Psoas muscle (tissue), 8 donors: ENCODE measurements at places on chromosomes 5 and 9.

GRCh38 chr5:38059876-38060275, 198.5 kb upstream of the EGFLAM start:
- H3K36me3 ChIP-seq, result no peaks in the 10 kb centered on the region
- H3K4me1 ChIP-seq, result no peaks in the 10 kb centered on the region
- H3K27me3 ChIP-seq, result no peaks in the 10 kb centered on the region
- no peak for DNase-seq
- H3K4me3 ChIP-seq, result no peak overlapping the region

- no peak overlapping the region for H3K27ac ChIP-seq
- peaks cover 12% of the 10 kb centered on the region for H3K27me3 ChIP-seq
- no peaks in the 10 kb centered on the region for H3K4me1 ChIP-seq
- H3K4me3 ChIP-seq, result no peak overlapping the region
Observed at GRCh38 chr5:175696855-175697198, 39.0 kb downstream of the HRH2 start.

- no peak for DNase-seq
- no peak overlapping the region for H3K4me3 ChIP-seq
- no peaks in the 10 kb centered on the region for H3K36me3 ChIP-seq
- no peak overlapping the region for H3K27ac ChIP-seq
Observed at GRCh38 chr5:41875121-41875520, 4.9 kb upstream of the OXCT1 start.

DNA sequence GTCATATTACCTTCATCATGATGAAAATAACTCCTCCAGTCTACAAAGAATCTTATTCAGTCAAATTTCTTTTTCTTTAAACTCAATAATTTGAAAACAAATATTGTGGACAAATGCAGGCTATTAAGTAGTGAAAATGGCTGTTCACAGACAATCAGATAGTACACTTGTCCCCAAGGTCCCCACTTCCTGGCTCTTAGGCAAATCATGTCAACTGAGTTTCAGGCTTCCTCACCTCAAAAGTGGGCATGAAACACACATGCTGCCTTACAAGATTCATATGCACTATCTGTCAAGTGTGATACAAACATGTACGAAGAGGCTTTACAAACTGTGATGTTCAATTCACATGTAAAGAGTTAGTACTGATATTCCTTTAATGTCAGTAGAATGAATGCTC, 385.2 kb upstream of the SEMA6A start:
- no peak overlapping the region for H3K27ac ChIP-seq
- no peak overlapping the region for H3K4me3 ChIP-seq
- H3K27me3 ChIP-seq, result no peaks in the 10 kb centered on the region

DNA sequence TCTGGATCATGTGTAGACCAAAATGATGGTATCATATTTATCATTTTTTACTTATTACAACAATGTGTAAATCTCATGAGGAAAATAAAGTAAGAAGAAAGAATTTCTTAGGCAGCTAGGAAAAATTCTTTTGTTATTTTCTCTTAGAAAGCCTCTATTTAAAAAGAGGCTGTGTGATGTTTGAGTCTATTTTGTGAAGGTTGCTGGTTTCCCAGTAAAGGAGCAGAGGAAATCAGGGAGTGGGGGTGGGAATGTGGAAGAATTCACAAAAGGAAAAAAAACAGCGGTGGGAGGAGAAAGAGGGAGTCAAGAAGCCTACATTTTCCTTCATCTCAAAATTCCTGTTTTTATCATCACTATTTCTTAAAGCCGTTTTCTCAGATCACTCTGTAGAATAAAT, 20.1 kb downstream of the PTCH1 start:
- H3K4me1 ChIP-seq, result no peaks in the 10 kb centered on the region
- H3K27me3 ChIP-seq, result no peaks in the 10 kb centered on the region
- DNase-seq, result no peak
- no peak overlapping the region for H3K27ac ChIP-seq

DNA sequence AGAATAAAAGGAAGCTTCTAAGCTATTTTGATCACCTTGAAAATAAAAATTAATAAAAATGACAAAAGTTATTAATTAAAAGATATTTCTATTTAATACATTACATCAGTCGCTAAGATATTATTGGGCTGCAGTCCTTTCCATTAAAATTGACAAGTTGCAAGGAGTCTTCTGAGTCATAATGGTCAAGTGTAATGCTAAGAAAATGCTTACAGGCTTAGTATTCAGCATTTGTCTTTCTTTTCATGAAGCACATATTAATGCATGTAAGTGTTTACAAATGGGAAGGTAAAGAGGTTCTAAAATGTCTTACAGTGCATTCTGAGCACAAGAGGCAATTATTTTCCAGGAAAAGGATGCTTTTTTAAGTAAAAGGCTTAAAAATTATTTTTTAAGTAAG, 17.3 kb downstream of the SPINK9 start:
- H3K27ac ChIP-seq, result no peak overlapping the region
- H3K4me1 ChIP-seq, result no peaks in the 10 kb centered on the region
- no peak for DNase-seq
- no peak overlapping the region for H3K4me3 ChIP-seq
- H3K36me3 ChIP-seq, result no peaks in the 10 kb centered on the region

DNA sequence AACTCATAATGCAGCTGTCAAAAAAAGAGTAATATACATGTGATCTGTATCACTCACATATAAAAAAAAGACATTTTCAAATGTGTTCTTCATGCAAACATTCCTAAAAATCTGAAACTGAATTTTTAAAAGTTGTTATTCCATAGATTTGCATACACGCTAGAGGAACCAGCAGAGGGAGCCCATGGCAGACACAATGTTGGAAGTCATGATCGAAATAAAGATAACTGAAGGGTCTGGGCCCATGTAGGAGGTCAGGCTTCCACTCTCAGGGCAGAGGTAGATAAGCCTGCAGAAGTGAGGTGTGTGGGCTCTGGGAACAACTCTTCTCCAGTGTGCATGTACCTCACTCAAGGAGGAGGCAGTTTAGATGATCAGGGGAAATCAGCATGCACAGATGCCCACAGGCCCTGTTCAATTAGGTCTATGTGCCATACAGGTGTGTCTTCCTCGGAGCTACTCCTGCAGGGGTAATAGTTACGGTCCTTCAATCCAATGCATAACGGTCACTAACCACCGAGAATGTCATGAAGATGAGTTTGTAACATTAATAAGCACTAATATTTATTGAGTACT, 208.6 kb downstream of the EPB41L4A start:
- no peaks in the 10 kb centered on the region for H3K4me1 ChIP-seq
- no peaks in the 10 kb centered on the region for H3K27me3 ChIP-seq
- DNase-seq, result no peak
- H3K36me3 ChIP-seq, result no peaks in the 10 kb centered on the region
- no peak overlapping the region for H3K27ac ChIP-seq

DNA sequence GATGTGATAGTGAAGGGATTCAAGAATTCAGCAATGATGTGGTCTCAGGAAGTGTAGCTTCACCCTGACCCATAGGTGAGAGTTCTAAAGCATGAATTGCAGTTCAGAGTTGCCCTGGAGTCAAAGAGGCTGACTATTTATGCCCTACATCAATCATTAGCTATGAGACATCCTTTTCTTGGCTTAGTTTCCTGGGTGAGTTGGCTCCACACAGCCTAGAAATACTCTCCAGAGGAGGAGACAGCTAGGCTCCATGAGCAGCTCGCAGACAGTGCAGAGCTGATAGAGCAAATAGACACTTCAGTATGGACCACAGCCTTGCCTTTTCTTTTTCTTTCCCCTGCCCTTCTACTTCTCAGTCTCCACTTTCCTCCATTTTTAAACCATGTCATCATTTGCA, 1651.8 kb downstream of the MAT2B start:
- DNase-seq, result no peak
- H3K36me3 ChIP-seq, result no peaks in the 10 kb centered on the region
- H3K4me3 ChIP-seq, result no peak overlapping the region
- no peaks in the 10 kb centered on the region for H3K4me1 ChIP-seq

GRCh38 chr5:122333564-122333963, 21.5 kb downstream of the SNCAIP start:
- H3K4me3 ChIP-seq, result no peak overlapping the region
- no peak for DNase-seq
- H3K27me3 ChIP-seq, result no peaks in the 10 kb centered on the region
- H3K4me1 ChIP-seq, result no peaks in the 10 kb centered on the region

GRCh38 chr5:146703899-146704298, 174.7 kb downstream of the PPP2R2B start:
- no peaks in the 10 kb centered on the region for H3K4me1 ChIP-seq
- H3K36me3 ChIP-seq, result no peaks in the 10 kb centered on the region
- H3K4me3 ChIP-seq, result no peak overlapping the region
- H3K27ac ChIP-seq, result no peak overlapping the region
- no peak for DNase-seq
- H3K27me3 ChIP-seq, result no peaks in the 10 kb centered on the region

DNA sequence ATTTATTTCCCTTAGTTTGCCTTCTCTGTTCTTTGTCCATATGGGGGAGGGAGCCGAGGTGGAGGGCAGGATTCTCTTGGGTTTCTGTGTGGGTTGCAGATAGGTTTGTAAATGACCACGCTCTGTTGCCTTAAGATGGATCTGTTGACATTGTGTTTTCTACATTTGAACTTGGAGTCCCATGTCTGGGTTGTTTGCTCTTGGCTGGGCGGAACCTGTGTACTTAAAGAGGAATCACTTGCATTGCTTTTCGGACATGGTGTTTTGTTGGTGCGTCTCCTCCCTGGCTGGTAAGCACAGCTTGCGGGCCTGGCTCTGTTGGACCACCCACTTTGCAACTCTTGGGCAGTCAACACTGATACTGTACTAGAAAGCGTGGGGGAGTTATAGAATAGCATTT, 45.9 kb downstream of the EHMT1 start:
- peaks cover 10% of the 10 kb centered on the region for H3K4me1 ChIP-seq
- DNase-seq, result no peak
- H3K27me3 ChIP-seq, result no peaks in the 10 kb centered on the region
- H3K4me3 ChIP-seq, result no peak overlapping the region
- no peaks in the 10 kb centered on the region for H3K36me3 ChIP-seq

DNA sequence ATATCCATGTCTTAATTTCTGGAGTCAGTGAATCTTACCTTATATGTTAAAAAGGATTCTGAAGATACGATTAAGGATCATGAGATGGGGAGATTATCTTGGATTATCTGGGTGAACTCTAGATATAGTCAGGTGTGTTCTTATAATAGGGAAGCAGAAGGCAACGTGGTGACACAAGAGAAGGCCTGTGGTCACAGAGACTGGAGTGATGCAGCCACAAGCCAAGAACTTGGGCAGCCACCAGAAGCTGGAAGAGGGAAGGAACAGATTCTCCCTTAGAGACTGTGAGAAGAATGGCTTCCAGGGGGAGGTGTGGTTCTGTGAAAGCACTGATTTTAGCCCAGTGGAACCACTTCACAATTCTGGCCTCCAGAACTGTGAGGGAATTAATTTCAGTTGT, 177.4 kb downstream of the ELAVL2 start:
- no peaks in the 10 kb centered on the region for H3K27me3 ChIP-seq
- H3K27ac ChIP-seq, result no peak overlapping the region
- no peaks in the 10 kb centered on the region for H3K36me3 ChIP-seq
- no peak for DNase-seq

DNA sequence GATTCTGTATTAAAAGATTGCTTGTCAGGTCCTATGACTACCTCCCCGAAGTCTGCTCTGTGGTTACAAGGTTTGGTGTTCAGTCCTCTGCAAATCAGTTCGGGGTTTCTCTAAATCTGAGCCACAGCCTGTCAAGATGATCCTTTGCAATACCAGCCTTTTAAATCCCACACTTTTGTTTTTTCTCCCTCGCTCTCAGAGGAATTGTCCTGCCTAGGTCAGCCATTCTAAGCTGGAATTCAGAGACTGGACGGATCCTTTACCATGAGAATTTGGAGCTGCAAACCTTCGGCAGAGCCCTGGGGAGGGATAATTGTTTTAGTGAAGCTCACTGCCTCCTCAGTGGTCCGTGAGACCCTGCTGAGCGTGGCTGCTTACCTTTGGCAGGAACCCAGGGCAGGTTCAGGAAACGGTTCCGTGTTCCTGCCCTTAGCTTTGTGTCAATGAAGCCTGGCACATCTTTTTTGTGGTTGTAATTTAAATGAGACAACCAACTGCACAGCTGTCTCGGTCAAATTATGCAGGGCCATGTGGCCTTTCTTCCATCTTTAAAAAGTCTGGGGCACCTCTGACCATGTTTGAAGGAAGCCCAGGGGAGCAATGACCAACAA, 47.2 kb downstream of the EBF1 start:
- peaks cover 7% of the 10 kb centered on the region for H3K4me1 ChIP-seq
- H3K27me3 ChIP-seq, result peaks cover 56% of the 10 kb centered on the region
- peak overlapping the region; percentile 56 for H3K4me3 ChIP-seq
- no peaks in the 10 kb centered on the region for H3K36me3 ChIP-seq

DNA sequence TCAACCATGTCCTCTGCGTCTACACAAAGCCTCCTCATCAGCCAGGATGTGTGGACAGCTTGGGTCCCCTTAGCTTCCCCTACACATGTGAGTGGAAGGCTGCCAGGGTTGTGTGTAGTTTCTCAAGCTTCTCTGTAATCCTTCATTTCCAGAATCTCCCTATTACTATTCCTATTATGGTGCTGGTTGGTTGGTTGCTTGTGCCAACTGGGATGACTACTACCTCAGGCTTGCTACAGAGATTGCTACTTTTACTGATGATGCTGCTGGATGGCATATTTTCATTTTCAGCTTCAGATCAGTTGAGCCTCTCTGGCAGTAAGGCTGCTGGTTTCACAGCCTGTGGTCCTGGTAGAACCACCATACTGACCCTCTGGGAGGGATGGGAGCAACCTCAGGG, 39.9 kb downstream of the ATG10 start:
- no peaks in the 10 kb centered on the region for H3K27me3 ChIP-seq
- no peak for DNase-seq
- H3K4me1 ChIP-seq, result no peaks in the 10 kb centered on the region
- H3K4me3 ChIP-seq, result no peak overlapping the region
- H3K36me3 ChIP-seq, result no peaks in the 10 kb centered on the region

GRCh38 chr5:174239718-174240117, 194.2 kb downstream of the NSG2 start:
- no peak overlapping the region for H3K4me3 ChIP-seq
- H3K27ac ChIP-seq, result no peak overlapping the region
- H3K4me1 ChIP-seq, result no peaks in the 10 kb centered on the region
- H3K27me3 ChIP-seq, result no peaks in the 10 kb centered on the region
- peak; percentile 23 for DNase-seq
- no peaks in the 10 kb centered on the region for H3K36me3 ChIP-seq
